ENCODE measurements at places on chromosomes 3 and 15.

GRCh38 chr3:12288182-12289129 lies at the start of gene PPARG:
PPARG (plus strand) TSS chr3:12289070; CDS start chr3:12379712, 90,642 bp downstream.
- no peak for DNase-seq

DNA sequence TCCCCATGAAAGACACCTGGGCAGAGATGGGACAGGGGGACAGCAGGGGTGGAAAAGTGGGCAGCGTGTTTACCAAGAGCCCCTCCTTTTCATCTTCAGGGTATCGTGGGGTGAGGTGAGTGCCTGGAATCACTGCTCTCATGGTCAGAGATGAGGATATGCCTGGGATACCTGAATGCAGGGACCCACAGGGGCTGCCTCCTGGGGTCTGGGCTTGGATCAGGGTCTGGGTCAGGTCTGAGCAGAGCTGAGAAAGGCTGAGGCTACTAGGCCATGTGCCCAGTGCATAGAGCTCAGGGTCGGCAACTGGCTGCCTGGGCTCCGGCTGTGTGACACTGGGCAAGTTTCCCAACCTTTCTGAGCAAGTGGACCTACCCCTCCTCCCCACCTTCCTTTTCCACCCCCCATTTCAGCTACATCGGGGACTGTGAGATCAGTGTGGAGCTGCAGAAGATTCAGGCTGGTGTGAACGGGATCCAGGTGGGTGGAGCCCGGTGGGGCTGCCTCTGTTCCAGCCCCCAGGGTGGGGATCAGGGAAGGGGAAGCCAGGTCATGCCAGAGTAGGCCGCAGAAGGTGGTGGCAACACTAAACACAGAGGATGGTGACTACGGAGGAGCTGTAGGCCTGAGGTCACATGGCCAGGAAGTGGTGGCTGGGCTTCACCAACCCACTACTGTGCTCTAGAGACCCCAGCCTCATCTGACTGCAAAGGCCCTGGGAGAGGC lies 24.5 kb downstream of the ESYT3 start:
- DNase-seq, result no peak

DNA sequence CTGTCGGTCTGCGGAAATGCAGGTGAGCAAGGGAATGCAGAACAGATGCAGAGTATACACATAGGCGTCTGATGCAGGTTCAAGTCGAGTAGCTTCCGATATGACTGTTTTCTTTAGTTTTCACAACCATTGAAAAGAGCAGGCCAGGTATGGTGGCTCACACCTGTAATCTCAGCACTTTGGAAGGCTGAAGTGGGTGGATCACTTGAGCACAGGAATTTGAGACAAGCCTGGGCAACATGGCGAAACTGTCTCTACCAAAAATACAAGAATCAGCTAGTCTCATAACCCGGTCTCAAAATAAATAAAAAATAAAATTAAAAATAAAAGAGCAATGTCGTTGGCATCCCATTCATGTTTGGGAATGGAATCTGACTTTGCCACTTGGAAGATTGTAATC lies 101.5 kb downstream of the PTPRG start:
- DNase-seq, result no peak

GRCh38 chr3:78857494-78858111 lies 910.2 kb downstream of the ROBO1 start:
- DNase-seq, result no peak

DNA sequence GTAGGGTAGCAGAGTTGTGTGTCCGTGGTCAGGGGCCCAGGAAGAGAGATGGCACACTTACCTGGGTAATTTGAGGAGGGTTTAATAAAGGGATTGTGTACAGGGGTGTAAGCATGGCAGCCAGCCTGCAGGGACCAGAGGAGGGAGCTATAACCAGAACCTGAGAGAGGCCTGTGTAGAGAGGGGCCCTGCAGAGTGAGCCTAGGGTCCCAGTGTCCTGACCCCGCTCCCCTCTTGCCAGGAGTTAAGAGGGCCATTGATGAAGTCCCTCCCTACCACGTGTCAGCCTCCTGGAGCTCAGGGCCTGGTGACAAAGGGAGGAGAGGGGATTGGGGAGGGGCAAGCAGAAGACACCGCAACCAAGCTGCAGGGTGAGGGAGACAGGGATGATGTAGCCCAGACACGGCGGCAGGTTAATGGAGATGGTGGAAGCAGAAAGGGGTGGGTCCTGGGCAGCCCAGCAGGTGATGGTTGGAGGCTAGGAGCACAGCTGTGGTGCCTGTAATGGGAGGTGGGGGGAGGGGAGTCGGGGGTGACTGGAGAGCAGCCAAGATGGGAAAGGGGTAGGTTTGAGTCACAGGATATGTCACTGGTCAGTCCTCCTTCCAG lies 165.4 kb upstream of the TOPAZ1 start:
- no peak for DNase-seq

DNA sequence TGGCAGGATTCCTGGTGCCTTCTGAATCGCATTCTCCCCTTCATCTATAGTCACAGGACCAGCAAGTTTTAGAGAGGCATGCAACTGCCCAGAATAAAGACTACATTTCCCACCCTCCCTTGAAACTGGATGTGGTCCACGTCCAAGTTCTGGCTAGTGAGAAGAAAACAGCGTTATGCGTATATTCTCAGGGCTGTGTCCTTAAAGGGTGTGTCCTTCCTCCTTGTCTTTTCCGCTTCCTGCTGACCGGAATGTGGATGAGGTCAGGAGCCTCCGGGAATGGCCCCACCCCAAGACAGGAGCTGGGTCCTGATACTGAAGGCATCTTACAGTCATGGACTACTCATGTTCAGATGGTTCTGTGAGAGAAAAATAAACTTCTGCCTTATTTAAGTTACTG lies 20.2 kb downstream of the CHST2 start:
- no peak for DNase-seq

GRCh38 chr3:108093616-108094015 lies 2.8 kb upstream of the CD47 start:
- DNase-seq, result peak; percentile 29

DNA sequence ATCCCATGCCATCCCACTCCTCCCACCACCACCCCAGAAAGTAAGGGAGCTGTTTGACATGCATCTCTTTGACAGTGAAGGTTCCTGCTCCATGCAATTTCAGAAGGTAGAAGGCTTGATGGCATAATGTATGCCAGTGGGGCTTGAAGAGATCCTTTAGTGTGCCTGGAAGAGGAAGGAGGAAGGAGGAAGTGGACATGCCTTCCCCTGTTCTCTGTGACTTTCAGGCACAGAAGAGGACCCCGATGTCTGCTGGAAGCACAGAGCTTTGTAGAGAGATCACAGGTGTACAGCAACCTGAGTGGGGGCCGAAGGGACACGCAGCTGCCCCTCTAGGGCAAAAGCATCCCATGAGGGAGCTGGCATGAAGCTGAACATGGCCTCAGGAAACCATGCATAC lies 171.6 kb downstream of the CD47 start:
- no peak for DNase-seq

DNA sequence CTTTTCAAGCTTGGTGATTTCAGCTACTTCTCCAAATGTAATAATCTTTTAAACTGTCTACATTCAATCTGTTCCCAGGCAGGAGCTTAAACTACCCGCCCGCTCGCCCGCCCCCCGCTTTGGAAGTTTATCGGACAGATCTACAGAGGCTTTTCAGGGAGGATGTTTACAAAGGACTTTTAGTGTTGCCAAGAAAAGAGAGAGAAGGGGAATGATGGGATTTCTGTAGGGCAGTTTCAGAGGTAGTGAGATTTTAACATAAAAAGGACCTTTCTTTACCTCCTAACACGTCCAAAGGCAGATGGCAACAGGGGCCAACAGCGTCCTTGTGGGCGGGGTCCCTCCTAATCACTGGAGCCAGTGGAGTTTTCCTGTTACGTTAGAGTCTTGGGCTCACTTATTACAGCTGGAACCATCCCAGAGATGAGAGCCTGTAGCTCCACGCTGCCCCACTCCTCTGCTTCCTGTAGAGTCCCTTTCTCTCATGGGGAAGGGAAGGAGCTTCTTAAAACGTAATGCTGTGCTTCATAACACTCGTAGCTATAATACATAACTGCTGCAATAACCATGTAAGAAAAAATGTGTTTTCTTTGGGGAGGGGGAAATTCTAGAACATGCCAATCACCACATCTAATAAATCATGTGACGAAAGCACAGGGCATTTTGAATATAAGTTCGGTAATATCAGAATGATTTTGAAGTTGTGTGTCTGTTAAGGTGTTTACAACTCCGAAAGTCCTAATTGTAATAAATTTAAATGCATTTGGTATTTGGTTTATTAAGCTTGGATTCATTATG lies 30.9 kb downstream of the HES1 start:
- no peak for DNase-seq

GRCh38 chr3:48432411-48433371 lies 2.8 kb upstream of the PLXNB1 start:
- peak; percentile 7 for DNase-seq

DNA sequence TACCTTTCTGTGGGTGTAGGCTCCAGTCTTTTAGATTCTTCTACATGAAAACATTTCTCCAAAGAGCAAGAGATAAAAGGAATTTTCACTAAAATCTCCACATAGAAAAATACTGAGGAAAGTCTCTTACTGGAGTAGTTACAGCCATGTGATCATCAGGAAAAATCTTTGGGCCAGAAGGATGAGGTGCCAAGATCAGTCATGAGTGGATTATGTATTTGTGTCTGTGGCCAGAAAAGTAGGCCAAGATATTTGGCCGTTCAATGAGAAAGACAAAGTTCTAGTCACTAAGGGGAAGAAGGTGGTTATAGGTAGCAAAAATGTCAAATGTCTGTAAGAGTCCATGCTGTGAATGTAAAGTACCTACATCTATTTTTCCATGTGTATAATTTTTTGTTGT lies 339.3 kb downstream of the NSUN3 start:
- DNase-seq, result no peak

DNA sequence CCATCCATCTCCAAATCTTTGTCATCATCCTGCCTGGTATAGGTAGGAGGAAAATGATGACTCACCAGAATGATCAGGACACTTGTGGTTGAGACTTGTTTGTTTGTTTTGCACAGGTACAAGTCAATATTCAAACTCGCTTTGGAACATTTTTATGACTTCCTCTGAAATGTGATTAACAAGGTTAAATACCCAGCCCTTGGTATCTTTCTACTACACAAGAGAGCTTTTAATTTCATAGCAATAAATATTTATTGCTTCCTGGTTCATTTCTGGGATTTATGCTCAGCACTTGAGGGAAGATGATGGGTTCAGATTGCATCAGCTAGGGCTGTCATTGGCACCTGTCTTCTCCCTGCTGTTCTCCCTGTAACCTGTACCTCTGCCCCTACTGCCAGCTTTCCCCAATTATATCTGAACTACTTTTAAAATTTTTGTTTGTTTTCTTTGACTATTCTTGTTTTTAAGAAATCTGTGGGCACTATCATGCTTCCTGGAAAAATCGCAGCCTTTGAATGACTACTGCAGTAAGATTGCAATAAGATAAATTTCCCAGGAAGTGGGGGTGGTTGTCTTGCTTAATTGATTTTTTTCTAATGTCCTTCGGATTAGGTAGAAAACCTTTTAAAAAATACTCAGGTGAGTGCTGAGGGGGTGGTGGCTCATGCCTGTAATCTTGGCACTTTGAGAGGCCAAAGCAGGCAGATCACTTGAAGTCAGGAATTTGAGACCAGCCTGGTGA lies 24.3 kb upstream of the GCNT3 start:
- DNase-seq, result no peak

- DNase-seq, result no peak
Measured at GRCh38 chr3:187572441-187572840, 97.8 kb downstream of the SST start.

GRCh38 chr3:37858742-37859141 lies 2.9 kb upstream of the CTDSPL start:
- DNase-seq, result no peak

- DNase-seq, result no peak
Measured at GRCh38 chr3:52515192-52515591, 18.5 kb downstream of the NT5DC2 start.

- DNase-seq, result no peak
Measured at GRCh38 chr15:66849393-66849745, 147.3 kb downstream of the SMAD6 start.

GRCh38 chr3:102449341-102449740 lies 14.5 kb downstream of the ZPLD1 start:
- DNase-seq, result no peak

DNA sequence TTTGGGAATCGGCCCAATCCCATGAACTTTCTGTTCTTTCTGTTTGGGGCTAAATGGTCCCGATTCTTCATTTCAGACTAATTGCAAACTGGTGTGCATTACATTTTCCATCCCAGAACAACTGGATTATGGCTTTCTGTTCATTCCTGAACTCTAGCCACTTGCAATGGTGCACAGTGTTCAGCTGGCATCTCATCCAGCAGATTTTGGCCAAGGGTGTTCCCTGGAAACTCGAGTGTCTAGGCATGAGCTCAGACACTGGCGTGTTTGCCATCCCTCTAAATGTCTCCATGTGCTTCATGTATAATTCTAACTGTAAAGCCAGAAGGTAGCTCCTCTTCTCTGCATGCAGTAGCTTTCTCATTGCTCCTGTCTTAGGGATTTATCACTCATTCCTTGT lies 97.1 kb upstream of the MYZAP start:
- DNase-seq, result no peak

GRCh38 chr15:65953622-65954021 lies 84.3 kb downstream of the RAB11A start:
- no peak for DNase-seq

DNA sequence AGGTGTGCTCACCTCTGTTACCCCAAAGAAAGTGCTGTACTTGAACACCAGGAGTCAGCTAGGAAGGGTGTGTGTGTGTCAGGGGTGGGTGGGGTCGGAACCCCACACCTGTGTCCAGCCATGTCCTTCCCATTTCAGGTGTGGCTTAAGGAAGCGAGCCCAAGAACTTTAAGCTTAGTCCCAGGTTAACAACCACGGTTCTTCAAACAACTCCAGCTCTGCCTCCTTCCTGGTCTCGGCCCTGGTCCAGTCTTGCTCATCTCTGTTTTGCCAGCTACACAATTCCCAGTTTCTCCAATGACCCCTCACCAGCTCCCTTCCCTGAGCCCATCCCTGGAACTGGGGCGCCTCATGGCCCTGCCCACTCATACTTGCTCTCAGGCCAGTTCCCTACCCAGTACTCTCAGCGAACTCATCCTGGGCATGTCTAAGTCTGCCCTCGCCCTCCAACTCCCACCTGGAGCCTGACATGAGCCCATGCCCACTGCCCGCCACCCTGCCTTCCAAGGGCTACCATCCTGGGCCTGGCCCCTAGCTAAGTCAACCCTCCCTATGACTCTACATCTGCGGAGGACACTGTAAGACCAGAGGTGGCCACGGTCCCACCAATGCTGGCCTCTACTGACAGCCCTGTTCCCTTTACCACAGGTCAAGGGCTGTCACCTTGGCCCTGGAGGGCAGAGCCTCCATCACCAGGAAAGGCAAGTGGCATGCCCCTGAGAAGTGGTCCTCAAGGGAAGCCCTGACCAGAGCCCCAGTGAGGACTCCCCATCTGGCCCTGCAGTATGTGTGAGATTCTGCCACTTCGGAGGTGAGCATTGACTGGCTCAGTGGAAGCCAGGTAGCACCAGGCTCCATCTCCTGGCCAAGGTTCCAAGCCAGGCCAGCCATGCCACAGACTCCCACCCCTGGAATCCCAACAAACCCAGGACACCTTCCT lies 9.2 kb downstream of the POC1A start:
- DNase-seq, result no peak

GRCh38 chr15:33738941-33739664 lies 229.2 kb upstream of the CHRM5 start:
- no peak for DNase-seq

GRCh38 chr3:181265750-181266333 lies 276.3 kb upstream of the DNAJC19 start:
- no peak for DNase-seq

GRCh38 chr3:71450162-71450561 lies 133.4 kb downstream of the FOXP1 start:
- no peak for DNase-seq
